ENCODE measurements at places on chromosomes 6 and 20.
A peak's percentile ranks its signal among the peaks of the same experiment; 100 is the strongest.

DNA sequence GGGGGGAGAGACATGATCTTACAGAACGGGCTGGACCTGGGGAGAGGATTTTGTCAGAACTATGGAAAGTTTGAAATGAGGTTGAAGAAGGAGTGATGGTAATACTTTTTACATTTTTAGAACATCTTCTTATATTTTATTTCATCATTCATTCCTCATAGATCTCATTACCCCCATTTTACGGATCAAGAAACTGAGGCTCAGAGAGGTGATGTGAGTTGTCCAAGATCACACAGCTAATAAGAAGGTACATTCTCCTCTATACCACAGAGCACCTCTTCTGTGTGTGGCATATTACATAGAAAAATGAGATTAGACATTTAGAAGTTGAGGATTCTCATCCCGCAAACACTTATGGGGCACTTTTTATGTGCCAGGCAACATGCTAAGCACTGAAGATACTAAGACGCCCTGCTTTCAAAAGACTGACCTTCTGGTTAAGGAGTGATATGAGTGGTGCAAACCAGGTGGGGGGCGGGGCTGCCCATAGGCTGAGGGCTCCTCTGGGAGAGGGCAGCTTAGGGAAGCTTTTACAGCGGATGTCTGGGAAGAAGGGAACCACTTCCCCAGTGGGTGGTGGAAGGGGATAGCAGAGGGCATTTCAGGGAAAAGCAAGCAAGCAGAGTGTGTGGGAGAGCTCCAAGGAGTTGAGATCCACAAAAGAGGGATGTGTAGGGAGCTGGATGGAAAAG, 17.4 kb upstream of the RNF39 start:
- no peak for DNase-seq

- peak; percentile 37 for DNase-seq
Observed at GRCh38 chr6:43171707-43172103, 636 bp downstream of the SRF start.

GRCh38 chr6:138726757-138727097, 46.8 kb upstream of the CCDC28A start:
- no peak for DNase-seq

GRCh38 chr6:14288910-14289309, 171.3 kb downstream of the CD83 start:
- no peak for DNase-seq

- no peak for DNase-seq
Observed at GRCh38 chr6:114514170-114514569, 171.3 kb upstream of the HS3ST5 start.

GRCh38 chr6:137944793-137945498, 77.9 kb downstream of the TNFAIP3 start:
- peak; percentile 28 for DNase-seq

GRCh38 chr6:37287519-37288157, 29.7 kb upstream of the TMEM217 start:
- no peak for DNase-seq

GRCh38 chr6:83176246-83176645, 16.8 kb downstream of the PGM3 start:
- DNase-seq = no peak

- no peak for DNase-seq
Observed at GRCh38 chr6:13063300-13063918, 264.9 kb downstream of the TBC1D7 start.

DNA sequence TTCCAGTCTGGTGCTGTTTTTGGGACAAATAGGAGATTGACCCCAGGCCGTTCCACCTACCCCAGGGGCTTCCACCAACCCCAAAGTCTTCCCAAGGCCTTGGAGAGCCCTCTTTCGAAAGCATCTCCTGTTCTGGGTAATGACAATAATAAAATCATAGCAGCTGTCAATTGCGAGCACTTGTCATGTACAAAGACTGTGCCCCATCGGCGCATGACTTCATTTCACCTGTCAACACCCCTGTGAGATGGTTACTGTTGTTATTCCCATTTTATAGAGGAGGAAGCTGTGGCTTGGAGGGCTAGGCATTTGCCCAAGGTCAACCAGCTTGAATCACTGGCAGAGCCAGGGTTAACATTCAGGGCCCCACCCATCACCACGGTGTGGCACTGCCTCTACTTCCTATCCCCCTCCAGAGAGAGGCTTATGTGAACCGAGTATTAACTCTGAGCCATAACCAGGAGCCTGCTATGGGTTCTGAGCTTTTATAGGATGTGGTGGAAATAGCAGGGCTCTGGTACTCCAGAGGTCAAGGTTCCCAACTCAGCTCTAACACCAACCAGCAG, 51.2 kb downstream of the HNF4A start:
- DNase-seq = no peak

- DNase-seq = no peak
Observed at GRCh38 chr20:57785061-57785460, 75.2 kb upstream of the PMEPA1 start.

DNA sequence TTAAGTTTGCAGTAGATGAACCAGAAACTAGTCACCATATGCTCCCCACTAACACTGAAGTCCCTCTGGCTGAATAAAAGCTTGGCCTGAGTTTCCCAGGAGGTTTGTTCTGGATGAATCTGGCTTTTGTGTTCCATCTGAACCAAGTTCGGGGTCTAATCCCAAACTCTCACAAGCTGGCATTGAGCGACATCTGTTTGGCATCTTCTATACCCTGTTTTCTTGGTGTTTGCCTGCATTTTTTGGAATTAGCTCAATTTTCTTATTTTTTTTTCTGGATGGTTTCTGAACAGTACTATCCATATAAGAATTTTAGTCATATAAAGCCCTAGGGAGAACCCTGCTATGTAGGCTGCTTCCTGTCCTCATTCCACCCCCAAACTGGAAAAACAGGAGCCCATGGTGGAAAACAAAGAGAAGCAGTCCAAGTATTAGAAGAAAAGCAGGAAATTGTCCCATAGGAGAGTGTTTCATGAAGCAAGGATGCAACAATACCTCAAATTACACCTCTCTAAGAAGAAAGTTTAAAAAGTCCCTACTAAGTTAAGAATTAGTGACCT, 737.1 kb downstream of the DHX35 start:
- DNase-seq = no peak

GRCh38 chr6:165647041-165647440, 16.0 kb downstream of the PDE10A start:
- no peak for DNase-seq

GRCh38 chr6:81075974-81076373, 676.5 kb downstream of the TENT5A start:
- DNase-seq = peak; percentile 32

Measured in KBM-7 (cell line).